ENCODE measurements at places on chromosomes 3 and 15.

GRCh38 chr3:189144645-189145044, 27.1 kb upstream of the TPRG1 start:
- no peak for DNase-seq

- DNase-seq, result no peak
These were observed 129.8 kb downstream of the FGF12 start for GRCh38 chr3:192597506-192597905.

DNA sequence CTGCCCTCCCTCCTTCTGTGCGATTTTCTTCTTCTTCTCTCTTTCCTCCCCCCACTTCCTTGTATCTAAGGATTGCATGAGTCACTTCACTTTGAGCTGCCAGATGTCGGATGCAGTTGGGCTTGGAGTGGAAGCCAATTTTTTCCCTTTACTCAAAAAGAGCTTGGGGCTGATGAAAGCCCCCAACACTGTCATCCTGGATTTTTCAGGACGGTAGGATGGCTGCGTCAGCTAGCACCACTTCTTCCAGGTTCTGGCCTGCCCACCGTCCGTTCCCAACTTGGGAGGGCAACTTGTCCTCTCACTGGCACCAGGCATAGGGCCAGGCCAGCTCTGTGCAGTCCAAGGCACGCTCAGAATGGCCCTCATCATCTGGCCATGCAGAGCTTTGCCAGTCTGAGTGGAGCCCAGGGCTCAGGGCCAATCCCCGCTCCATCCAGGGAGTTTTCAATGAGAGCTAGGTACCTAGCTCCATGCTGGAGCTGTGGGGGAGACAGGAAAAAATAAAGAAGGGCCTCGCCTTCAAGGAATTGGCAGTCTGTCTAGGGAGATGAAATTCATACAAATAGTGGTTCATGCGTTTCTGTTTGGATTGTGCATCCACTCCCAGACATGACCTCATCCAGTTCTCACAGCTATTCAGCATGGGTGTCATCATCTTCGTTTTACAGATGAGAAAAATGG, 47.7 kb upstream of the INSYN1 start:
- DNase-seq, result no peak

DNA sequence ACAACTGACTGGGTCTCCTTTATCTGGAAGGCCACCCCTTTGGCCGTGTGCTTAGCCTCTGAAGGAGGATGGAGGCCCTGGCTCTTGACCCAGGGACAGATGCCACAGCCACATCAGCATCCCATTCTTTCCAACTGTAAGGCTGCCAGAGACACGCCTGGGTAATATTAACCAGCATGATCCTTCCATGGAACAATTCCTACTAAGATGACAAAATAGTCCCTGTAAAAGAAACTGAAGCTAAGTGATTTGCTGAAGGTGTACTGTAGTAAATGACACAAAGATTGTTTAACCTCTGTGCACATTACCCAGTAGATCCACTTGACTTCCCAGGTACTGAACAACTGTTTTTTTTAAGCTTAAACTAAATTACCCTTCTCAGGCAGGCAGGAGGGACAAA, 352.7 kb downstream of the SLC9A9 start:
- DNase-seq, result no peak

DNA sequence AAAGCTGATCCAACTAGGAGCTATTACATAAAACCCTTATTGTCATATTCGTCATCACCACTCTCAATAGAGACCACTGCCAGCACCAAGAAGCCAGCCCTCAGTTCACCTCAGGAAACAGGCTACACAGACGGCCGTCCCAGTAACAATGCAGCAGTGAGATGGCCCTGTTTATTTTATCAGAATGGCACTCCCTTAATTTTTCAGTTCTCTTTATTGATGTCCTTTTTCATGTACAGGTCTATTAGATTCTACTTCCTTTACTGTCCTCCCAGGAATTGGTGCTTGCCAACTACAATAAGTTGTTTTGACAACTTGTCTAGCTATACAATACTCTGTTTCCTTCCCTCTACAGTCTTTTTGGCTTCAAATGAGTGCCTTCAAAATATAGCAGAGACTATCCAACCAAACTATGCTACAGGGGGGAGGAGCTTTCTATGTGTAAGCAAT, 272.5 kb downstream of the ZBTB20 start:
- DNase-seq, result no peak

- DNase-seq, result no peak
These were observed 2.1 kb downstream of the RIOX2 start for GRCh38 chr3:97970156-97970555.

DNA sequence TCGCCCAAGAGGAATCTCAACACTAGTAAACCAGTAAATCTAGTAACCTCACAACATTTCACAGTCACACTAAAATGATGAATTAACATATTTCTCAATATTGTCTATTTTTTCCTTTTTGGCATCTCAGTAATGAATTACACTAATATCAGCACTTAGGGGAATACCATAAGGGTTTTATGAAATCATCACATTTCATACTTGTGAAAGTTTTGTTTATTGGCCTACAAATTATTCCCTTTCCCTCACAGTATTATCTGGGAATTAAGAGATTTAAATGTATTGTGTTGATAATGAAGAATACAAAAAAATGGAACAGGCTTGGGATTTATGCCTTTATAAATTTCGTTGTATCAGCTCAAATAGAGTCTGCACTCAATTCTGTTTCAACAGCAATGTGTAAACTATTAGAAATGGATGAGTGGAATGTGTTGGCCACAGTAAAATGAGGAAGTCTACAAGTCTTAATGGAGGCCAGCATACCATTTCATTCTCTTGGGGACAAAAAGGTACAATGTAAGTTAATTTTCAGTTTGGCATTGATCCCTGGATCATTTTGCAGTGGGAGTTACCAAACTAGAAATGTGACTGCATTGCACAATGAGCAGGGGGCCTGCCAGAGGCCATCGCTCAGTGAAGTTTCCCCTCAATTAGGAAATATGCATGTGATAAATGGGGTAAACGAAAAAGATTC, 195.4 kb downstream of the FMN1 start:
- no peak for DNase-seq

- no peak for DNase-seq
These were observed 44.3 kb downstream of the MYO5C start for GRCh38 chr15:52251144-52251860.

DNA sequence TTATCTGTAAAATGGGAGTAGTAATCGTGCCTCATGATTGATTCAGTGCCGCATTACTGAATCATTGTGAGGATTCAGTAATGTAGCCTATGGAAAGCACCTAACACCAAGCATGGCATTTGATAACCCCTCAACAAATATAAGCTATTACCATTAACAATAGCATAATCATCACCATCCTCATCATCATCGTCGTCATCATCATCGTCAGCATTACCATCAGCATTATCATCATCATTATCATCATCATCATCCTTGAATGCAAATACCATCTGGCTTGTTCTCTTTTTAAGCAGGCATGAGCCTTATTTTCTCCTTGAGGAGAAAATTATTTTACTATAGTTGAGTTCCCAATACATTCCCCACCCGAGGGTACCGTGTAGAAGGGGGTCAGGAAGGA, 115.4 kb upstream of the PTPRG start:
- DNase-seq, result no peak

DNA sequence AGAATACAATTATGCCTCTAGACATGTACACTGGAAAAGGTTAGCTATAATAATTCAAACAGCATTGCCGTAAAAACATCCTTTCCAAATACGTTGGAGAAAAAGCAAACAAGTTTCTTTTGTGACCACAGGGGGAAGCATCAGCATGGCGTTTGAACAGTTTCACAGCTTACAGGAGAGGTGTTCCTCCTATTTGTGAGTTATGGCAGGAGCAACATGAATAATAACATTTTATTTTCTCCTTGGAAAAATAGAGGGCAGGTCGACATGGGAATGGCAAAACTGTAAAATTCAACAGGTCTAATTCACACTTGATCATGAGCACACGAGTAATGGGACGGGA, 39.7 kb upstream of the GADL1 start:
- no peak for DNase-seq

- DNase-seq, result no peak
These were observed 295.7 kb upstream of the ROBO1 start for GRCh38 chr3:80063535-80063934.

GRCh38 chr15:64443747-64444621, 16.4 kb upstream of the ZNF609 start:
- DNase-seq, result peak; percentile 78

DNA sequence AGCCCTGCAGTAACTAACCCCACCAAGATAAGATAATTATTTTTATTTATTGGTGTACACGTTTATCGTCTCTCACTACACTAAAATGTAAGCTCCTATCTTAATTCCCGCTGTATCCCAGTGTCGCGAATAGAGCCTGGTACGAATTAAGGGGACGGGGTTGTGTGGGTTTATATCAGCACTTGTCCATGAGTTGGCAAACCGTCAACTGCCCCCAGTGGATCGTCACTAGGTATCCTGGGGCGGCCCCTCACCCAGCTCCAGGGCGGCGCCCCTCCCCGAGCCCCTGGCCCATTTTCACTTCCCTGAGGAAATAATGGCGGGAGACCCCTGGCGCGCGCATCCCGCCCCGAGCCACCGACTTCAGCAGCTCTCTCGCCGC, 465 bp downstream of the RUVBL1 start:
- no peak for DNase-seq

DNA sequence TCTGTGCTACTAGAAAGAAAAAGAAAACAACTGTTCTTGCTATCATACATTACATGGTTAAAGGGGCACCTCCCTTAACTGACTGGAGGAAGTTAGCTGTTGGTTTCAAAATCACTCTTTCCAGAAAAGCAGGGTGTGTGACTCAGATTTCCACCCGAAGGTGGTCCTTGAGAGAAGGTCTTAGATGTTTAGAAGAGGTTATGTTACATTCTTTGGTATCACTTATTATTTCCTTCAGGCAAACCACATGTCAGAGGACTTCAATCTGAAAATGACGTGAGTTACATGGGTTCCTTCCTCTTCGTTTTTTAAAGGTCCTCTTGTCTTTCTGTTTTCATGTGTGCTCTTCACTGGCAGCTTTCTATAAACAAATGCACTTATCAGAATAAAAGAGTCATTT, 307.9 kb upstream of the CBLB start:
- no peak for DNase-seq

GRCh38 chr3:114447950-114448479, 154.2 kb downstream of the TIGIT start:
- DNase-seq, result no peak

DNA sequence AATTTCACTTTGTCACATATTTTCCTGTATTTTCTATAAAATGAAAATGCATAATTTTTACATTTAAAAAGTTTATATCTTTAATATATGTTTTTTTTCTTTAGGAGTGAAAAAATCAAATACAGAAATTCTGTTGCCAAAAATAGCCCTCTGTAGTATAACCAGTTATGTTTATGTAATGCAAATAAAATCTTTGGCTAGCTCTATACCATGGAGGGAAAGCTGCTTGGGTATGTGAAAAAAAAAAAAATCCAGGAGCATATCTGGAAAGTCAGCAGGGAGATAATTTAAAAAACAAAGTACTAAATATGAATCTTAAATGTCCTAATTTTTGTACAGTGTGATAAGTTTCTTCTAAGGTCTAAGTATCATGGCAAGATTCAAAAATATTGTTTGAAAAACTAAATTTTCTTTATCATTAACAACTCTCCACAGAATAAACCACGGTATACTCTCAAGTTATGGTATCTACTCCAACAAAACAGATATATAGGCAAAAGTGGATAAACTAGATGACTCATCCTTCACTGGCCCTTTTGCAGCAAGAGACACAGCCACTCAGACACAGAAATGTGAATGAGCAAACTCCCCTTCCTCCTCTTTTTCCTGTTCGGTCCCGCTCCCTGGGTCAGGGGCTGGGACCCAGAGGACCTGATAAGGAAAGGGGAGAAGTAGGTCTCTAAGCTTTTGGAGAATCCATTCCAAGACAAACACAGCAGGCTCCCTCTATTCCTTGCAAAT, 66.6 kb downstream of the PDZRN3 start:
- no peak for DNase-seq

GRCh38 chr3:177672252-177672911, 475.1 kb upstream of the TBL1XR1 start:
- DNase-seq, result no peak

GRCh38 chr15:78071383-78071782, 6.1 kb downstream of the TBC1D2B start:
- no peak for DNase-seq

DNA sequence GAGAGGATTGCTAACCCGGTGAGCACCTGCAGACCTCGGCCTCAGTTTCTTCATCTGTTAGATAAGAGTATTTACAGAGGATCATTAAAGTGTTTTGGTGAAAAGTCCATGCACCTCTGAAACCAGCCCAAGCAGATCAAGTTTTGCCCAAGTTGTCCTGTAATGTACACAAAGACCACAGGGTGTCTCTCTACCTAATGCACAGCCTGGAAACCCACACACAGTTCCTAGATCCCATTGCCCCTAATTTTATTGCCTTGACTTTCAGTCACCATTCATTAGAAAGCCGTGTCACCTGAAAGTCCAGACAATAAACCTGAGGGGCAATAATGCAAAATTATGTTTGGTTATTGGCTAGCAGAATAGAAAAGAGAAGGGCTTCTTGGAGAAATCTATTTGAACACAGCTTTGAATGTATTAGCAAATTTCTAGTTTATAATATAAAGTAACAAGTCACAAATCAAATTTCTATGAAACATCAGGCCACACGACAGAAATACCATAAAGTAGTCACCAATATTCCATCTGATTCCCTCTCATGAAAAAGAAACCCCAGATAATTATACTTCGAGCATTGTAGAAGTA, 161.3 kb upstream of the SLC2A2 start:
- peak; percentile 57 for DNase-seq

- DNase-seq, result no peak
These were observed 21.2 kb downstream of the GPR156 start for GRCh38 chr3:120263792-120264191.

- no peak for DNase-seq
These were observed 229.1 kb downstream of the NR2F2 start for GRCh38 chr15:96559631-96560030.

DNA sequence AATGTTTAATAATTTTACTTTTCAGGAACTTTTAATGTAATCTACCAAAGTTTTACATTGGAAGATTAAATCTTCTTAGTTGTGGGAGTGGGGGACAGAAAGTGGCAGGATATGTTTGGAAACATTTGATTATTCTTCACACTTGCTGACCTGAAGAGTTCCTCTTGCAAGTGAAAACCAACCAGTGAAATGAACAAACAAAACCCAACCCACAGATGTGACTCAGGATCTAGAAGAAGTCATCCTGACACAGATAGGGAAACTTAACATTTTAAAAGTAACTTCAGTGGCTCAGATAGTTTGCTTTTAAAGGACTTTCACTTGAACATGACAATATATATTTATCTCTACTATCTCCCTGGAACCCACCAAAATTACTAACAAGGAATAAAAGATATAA, 55.4 kb downstream of the ASTE1 start:
- no peak for DNase-seq

Measured in Caki2 (cell line).